ENCODE measurements at places on chromosomes 5 and 9. TPM values are rescaled to one million over a fixed set of nuclear protein-coding genes. Genes with fewer than 3 reads are reported as not detected.

DNA sequence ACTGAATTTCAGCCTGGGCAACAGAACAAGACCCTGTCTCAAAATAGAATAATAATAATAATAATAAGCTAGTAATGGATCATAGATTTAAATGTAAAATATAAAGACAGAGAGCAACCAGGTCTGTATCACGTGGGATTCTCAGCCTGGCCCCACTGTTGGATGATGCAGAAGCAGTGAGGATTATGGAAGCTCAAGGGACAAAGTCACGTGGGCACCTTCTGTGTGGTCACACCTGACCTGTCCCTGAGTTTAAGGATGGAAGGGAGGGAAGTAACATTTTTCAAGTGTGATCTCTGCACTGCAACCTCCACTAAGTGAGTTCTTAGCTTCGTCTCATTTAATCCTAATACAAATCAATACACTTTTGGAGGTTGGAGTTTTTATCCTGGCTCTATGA is 212.5 kb upstream of the IER5L start:
- DNase-seq, result no peak

DNA sequence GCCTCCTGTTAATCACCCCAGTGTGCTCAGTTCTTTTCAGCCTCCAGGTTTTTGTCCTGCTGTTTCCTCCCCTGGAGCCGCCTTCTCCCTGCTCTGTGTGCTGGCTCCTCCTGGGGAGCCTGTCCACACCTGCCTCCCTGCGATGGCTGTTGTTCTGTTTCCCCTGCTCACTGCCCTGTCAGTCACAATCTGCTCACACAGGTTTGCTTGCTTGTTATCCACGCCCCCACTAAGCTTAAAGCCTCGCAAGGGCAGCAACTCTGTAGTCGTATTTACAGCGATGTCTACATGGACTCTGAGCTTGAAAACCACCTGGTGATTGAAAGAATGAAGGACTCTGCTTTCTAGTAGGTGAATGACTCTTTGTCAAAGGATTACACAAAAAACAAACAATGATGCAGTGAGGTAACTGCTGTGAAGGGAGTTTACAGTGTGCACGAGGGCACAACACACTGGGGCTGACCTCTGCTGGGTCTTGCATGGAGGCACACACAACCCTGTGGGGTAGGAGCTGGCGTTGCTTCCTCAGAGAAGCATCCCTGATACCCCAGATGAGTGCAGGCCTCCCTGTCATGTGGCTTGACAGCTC is 39.6 kb upstream of the TEX48 start:
- DNase-seq, result no peak

The SLC12A7 gene
- total RNA-seq, result 28.7 TPM

The TLR4 gene
- total RNA-seq, result 38.6 TPM

- DNase-seq, result peak; percentile 73
Measured at GRCh38 chr9:131270171-131271015, 5.9 kb downstream of the FAM78A start.

The MARCHF3 gene
- 31.9 TPM for total RNA-seq

DNA sequence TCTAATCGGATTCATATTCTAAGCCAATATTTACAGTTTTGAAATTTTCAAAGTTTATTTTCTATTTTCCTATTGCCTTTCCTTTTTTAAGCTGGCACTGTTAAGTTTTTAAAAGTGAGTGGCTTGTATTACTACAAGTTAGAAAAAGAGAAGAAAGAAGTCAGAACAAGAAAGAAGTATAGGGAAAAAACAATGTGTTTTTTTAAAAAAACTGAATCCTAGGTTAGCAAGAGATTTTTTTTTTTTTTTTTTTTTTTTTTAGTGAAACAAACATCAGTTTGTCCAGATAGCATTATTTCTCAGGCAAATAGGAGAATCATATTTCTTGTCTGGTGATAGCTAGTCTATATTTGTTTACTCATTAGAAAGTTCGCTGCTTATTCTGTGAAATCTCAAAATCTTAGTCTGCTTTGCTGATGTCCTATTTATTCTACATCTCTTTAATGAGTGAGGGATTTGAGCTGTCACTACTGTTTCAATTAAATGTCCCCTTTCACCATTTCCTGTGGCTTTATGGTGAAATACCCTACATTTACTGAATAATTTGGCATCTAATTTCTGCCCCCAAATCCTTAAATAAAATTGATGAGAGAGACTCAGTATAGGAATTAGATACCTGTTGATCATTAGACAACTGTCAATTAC is 19.1 kb upstream of the LMNB1 start:
- DNase-seq, result no peak

DNA sequence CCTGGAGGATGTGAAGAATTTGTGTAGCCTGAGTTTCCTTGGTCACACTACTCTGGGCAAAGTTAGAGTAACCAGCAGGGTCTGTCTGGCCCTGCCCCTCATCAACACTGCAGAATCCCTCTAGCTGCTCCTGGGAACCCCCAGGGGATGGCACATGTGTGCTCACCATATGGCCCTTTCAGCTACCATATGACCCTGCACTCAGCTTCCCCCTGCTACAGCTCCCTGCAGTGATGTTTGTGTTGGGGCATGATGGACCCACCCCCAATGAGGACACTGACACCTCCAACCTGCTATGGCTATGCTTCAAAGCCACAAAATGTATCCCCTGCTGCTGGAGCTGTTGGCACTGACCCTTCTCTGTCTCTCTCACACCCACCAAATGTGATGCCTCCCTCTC is 152.7 kb downstream of the SNX18 start:
- no peak for DNase-seq

DNA sequence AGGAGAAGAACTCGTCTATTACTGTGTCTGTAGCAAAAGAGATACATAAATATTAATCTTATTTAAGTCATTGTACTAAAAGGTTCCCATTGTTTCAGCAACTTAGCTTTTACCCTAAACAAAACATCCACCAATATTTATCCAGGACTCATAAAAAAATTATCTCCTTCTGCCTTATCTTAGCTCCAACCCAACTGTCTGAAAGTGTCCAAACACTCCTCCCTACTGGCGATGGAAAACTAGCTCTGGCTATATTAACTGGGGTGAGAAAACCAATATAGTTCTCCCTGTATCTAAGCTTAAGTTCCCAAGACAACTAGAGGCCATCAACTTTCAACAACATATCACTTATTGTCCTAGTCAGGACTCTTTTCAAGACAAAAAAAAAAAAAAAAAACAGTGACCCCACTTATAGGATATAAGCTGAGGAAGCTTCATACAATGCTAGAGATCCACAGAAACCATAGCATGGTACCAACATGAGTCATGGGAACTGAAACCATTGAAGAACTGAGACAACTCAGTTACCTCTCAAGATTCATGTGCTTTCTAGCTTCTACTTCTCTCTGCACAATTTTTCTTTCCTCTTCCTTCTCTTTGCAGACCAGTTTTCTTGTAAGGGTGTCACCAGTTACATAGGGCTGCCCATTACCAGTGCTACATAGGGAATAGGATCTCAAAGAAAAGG is 150.7 kb upstream of the RASA1 start:
- DNase-seq, result no peak

Data from endothelial cell of umbilical vein (primary cell).